ENCODE measurements at places on chromosomes 16 and 17.

DNA sequence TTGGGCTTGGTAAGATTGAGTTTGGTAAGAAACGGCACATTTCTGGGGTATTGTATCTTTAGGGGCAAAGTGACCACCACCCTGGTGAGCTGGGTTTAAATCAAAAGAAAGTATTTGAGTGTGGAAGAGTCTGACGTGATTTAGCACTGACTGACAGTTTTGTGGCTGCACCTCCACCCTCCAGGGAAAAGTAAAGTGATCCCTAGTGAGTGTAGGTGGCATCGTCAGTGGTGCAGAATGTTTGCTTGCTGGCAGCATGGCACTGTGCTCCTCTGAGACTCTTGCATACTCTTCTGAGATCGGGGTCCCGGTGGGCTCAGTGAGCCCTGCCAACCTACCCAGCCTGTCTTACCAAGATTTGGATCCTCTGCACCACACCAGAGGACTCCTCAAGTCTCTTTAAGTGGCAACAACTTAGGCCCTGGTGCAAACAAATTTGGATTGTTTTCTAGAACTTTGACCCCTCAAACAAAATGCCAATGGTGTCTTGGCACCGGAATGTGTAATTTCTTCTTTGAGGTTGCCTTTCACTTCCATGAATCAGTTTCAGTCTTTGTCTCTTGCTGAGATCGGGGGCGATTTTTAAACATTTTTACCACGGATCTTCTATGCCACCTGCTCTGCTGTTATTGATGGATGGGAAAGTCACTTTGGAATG is 2.8 kb downstream of the PRKCB start:
- peak; percentile 37 for DNase-seq

DNA sequence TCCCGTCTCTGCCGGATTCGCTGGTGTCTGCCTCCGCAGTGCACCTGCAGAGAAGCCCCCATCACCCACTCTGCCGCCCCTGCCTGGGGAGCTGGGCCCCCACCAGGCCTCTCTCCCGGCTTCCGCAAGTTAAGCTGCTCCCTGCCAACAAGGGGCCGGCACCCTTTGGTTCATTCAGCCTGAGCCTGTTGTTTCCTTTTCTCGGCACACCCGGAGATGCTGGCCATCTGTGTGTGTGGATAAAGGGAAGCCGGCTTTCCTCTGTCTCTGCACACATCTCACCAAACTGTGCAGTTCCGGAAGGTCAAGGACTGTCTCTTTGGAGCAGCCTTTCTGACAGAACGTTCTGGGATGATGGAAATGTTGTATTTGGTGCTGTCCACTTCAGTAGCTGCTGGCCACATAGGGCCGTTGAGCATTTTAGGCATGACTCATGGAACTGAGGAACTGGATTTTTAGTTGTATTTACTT is 6.8 kb downstream of the MAPK8IP3 start:
- DNase-seq = no peak

- DNase-seq = no peak
Observed at GRCh38 chr17:30573603-30574175, 96.5 kb downstream of the GOSR1 start.

DNA sequence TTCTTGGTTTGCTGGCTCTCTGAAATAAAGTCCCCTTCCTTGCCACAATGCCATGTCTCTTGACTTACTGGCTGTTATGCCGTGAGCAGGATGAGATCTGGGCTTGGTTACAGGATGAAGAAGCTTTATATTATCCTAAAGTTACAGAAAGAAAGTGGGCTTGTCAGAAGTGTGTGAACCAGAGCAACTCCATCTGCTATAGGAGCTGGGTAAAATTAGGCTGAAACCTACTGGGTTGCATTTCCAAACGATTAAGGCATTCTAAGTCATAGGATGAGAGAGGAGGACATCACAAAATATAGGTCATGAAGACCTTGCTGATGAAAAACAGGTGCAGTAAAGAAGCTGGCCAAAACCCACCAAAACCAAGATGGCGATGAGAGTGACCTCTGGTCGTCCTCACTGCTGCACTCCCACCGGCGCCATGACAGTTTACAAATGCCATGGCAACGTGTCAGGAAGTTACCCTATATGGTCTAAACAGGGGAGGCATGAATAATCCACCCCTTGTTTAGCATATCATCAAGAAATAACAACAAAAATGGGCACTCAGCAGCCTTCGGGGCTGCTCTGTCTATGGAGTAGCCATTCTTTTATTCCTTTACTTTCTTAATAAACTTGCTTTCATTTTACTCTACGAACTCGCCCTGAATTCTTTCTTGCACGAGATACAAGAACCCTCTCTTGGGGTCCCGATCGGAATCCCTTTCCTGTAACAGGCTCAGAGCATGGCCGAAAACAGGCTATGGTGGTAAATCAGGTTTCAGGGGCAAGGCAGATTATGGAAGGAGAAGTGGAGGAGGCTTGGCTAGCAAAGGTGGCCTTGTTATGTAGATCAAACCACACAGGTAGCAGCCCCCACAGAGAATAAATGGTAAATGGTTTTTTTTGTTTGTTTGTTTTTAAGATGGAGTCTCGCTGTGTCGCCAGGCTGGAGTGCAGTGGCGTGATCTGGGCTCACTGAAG is 81.3 kb upstream of the C16orf82 start:
- no peak for DNase-seq

GRCh38 chr17:50995668-50996067 is 125.0 kb downstream of the SPAG9 start:
- DNase-seq = no peak

DNA sequence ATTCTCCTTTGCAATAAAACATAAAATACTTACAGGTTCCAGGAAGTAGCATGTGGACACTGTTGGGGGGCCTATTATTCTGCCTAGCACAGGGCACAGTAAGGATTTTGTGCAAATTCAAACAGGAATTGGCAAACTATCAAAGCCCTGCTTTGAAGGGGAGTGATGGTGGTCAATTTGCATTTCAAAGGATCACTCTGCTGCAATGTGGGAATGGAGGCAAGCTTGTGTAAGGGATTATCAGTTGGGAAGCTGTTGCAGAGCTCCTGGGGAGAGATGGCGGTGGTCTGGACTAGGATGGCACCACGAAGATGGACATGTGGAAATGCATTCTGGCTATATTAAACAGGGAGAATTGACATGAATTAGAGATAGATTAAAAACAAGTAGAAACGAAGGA is 990.7 kb upstream of the RBFOX1 start:
- DNase-seq = no peak

DNA sequence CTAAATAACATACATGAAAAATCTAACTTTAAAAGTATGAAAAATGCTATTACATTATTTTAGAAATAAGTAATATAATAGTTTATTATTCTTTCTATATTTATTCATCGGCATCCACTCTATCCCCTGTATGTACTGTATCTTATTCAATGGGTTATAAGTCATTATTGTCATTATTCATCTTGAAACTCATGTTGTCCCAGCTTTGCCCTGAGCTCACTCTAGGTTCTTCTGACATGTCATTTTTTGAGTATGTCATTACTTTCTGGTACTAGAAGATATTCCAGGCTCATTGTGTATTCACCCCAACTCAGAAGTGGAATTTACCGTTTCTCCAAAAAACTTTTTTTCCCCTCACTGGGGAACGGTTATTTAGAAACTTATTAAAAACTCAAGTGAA is 53.0 kb upstream of the MNT start:
- DNase-seq = peak; percentile 67

GRCh38 chr16:85126394-85126704 is 14.1 kb upstream of the CIBAR2 start:
- DNase-seq = no peak

DNA sequence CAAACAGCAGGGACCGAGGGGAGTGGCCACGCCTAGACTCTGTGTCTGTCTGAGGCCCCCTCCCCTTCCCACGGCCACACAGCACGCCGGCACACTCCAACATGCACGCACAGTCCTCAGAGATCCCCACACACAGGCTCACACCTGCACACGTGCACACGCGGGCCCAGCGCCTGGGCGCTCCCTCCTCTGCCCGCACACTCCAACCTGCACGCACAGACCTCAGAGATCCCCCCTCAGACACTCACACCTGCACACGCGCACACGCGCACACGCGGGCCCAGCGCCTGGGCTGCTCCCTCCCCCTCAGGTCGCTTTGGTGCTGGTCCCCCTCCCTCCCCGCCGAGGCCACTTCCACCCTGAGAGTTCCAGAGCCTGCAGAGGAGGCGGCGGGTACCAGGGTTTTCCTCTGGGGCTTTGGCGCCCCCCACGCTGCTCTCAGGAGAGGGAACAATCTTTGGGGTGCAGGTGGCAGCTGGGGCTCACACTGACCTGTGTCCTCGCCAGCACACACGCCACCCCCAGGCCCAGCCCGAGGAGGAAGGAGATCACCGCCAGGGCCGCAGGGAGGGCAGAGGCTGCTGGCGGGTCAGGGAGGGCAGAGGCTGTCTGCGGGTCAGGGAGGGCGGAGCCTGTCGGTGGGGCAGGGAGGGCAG is 1.6 kb downstream of the CD7 start:
- no peak for DNase-seq

DNA sequence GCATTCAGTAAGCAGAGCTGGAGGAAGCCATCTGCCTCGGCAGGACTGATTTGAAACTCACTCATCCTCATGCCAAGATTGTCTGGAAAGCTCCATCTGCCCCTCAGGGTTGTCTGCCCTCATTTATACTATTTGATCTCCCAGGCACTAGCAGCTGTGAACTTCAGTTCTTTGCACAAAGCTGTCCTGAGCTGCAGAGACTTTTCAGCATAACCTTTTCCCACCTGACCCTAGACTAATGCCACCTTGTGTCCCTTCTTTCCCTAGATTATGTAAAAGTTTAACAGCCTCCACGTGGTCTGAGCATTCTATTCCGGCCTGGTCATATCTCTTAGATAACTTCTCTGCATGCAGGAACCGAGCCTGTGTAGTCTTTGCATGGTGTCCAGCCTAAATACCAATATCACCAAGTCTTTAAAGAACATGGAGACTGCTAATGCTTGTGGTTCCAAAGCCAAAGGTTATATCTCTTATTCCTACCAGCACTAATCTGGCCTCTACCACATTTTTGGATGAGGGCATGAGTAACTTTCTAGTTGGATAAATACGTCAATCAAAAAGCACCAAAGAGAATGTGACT is 29.1 kb downstream of the STAT5A start:
- DNase-seq = no peak

GRCh38 chr16:58393138-58393504 is 850 bp downstream of the GINS3 start:
- peak; percentile 8 for DNase-seq

- peak; percentile 42 for DNase-seq
Observed at GRCh38 chr17:74566132-74566753, 1.1 kb downstream of the CD300H start.

- no peak for DNase-seq
Observed at GRCh38 chr17:80313160-80313829, 52.6 kb downstream of the RNF213 start.

DNA sequence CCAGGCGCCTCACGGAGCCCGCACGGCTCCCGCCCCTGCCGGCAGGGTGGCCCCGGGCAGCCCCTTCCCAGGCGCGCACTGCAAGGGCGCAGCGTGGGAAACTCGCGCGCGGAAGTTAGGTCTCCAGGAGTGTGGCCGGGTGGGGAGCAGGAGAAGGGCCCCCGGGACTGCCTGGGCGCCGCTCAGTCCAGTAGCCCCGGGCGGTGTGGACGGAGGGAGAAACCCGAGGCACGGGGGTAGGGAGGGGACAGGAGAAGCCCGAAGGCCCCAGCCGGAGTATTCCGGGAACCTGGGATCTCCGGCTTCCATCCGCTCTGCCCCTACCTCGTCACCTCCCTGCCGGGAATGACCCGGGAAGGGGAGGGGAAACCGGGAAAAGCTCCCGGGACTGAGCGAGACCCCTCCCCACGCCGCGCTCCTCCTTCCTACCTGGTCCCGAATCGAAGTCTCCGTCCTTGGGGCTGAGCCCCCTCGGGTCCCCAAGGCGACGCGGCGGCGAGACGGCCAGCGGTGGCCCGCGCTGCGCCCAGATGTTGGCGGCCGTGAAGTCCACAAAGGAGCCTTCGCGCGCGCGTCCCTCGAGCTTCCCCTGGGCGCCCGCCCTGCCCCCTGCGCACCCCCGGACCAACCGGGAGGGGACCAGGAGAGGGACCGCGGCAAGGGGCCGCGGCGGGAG is 418 bp downstream of the SOCS3 start:
- DNase-seq = peak; percentile 43

- DNase-seq = peak; percentile 77
Observed at GRCh38 chr17:58242171-58242784, 3.9 kb downstream of the LPO start.

DNA sequence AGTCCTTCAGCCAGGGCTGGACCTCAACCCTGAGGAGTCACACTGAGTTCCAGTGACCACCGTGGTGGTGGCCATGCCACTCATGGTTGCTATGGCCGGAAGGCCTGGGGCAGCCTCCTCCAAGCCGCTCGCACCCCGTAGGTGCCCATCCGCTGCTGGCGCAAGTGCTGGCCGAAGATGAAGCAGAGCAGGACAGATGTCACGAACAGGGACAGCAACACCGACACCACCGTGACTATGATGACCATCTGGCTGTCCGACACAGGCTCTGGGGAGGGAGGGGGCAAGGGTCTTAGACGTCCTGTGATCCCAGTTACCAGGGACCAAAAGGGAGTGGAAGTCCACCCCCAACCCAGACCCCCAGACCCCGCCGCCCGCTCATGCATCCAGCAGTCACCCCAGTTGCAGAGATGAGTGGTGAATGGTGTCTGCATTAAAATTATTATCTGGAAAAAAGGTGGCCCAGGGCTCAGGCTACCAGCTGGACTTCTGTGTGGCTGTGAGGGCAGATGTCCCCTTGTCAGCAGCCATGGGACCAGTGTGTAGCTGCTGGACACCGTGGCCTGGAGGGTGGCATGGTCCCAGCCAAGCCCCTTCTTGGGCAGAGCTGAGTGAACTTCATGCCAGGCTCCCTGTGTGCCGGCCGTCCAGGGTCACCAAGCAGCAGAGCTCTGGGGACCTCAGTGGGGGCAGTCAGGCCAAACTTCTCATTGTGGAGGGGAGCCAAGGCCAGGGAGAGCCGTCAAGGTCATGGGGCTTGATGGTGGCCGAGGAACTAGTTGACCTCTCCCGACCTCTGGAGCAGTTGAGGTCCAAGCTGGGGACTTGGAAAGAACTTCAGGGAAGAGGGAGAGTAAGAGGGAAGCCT is 4.7 kb downstream of the PRR29 start:
- no peak for DNase-seq

DNA sequence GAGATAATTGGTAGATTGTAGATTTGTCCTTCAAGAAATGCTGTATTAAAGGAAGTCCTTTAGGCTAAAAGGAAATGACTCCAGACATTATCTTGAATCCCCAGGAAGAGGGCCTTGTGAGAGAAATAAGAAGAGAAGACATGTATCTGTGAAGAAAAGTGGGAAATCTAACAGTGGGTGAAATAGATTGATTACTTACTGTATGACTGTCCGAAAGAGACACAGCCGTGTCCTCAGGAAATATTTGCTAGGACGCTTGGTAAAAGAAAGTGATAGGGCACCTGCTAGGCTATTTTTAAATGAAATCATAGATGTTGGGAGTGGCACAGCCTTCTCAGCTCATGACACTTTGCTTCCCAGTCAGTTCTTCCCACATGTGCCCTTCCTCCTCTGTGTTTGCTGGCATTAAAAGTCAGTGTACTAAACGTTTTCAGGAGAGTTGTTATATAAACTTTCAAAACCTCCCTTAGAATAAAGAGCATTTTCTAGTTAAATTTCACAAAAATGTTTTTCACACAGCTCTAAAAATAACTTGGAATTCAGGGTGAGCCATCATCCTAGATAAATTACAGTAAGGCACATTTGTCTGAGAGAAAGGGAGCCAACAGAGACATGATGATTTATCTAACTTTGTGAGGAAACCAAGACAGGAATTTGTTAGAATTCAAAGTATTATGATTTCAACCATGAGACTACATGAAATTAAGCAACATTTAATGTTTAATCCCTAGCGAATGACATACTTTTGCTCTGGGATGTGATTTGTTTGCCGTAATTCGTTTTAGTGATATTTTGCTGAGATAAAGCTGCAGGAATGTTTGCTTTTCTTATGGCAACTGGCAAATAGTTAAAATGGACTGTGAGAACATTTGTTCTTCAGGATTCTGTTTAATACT is 35.0 kb downstream of the DHRS7B start:
- DNase-seq = no peak
